Karpas-422 (cell line): ENCODE measurements at places on chromosomes 3 and 15.
A peak's percentile ranks its signal among the peaks of the same experiment; 100 is the strongest.

- no peak overlapping the region for H3K4me3 ChIP-seq
- H3K4me1 ChIP-seq, result no peaks in the 10 kb centered on the region
- no peak overlapping the region for H3K27ac ChIP-seq
- no peaks in the 10 kb centered on the region for H3K36me3 ChIP-seq
These were observed 442.4 kb upstream of the GRM7 start for GRCh38 chr3:6418485-6418884.

DNA sequence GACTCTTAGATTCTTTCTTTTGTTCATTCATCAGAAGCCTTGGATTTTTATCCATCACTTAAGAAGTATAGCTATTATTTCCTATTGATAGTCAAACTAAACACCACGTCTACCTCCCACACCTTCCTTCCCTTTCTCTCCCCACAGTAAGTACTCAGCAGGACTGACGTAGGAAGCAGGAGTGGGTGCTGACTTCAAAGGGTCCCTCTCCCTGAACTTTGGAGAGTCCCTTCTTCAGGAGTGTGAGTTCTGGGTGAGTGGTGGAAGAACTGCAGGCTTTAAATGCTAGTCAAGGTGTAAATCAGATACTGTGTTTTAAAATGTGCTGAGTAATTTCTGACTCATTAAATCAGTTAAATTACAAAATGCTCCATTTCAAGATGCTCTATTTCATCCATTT lies 126.5 kb upstream of the BFSP2 start:
- no peak overlapping the region for H3K4me3 ChIP-seq
- no peaks in the 10 kb centered on the region for H3K36me3 ChIP-seq
- H3K4me1 ChIP-seq, result peaks cover 8% of the 10 kb centered on the region
- no peaks in the 10 kb centered on the region for H3K27me3 ChIP-seq
- H3K27ac ChIP-seq, result no peak overlapping the region

- H3K4me3 ChIP-seq, result no peak overlapping the region
- H3K4me1 ChIP-seq, result no peaks in the 10 kb centered on the region
- H3K27ac ChIP-seq, result no peak overlapping the region
- H3K36me3 ChIP-seq, result peaks cover 8% of the 10 kb centered on the region; the same call in 1 of the 2 replicates
- no peak for DNase-seq
- H3K27me3 ChIP-seq, result no peaks in the 10 kb centered on the region
These were observed 12.6 kb downstream of the KPNA1 start for GRCh38 chr3:122502139-122502538.

DNA sequence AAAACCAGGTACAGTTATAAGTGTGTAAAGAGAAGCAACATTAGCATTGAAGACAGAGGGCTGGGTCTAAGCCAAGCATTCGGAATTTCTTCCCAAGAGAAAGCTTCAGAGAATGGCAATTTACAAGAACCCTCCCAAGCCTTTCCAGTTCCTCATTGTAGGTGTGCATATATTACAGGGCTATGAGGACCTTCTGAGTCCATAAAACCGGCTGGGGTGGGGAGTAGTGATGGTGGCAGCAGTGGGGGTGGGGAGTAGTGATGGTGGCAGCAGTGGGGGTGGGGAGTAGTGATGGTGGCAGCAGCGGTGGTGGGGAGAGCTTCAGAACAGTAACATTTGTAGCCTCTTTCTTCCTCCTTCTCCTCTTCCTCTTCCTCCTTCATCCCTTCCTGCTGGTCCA lies 368.7 kb upstream of the UMPS start:
- H3K36me3 ChIP-seq, result no peaks in the 10 kb centered on the region
- no peaks in the 10 kb centered on the region for H3K4me1 ChIP-seq
- no peak overlapping the region for H3K27ac ChIP-seq
- DNase-seq, result no peak

DNA sequence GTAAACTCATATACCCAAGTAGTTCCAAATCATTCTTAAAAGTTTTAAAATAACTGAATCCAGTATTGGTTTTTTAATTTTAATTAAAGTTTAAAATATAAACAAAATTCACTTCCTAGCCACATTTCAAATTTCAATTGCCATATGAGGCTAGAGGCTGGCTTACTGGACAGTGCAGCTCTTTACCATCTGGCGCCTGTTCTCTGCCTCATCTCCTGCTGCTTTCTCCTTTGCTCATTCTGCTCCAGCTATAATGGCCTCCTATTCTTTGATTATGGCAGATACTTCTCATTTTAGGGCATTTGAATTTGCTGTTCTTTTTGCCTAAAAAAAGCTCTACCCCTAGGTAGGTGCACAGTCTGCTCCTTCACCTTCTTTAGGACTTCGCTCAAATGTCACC lies 19.1 kb downstream of the ARMC8 start:
- no peak for DNase-seq
- no peak overlapping the region for H3K4me3 ChIP-seq
- no peaks in the 10 kb centered on the region for H3K27me3 ChIP-seq
- H3K4me1 ChIP-seq, result 0 out of 2 replicates have a peak, but pooled peaks cover 3% of the 10 kb centered on the region
- no peak overlapping the region for H3K27ac ChIP-seq

DNA sequence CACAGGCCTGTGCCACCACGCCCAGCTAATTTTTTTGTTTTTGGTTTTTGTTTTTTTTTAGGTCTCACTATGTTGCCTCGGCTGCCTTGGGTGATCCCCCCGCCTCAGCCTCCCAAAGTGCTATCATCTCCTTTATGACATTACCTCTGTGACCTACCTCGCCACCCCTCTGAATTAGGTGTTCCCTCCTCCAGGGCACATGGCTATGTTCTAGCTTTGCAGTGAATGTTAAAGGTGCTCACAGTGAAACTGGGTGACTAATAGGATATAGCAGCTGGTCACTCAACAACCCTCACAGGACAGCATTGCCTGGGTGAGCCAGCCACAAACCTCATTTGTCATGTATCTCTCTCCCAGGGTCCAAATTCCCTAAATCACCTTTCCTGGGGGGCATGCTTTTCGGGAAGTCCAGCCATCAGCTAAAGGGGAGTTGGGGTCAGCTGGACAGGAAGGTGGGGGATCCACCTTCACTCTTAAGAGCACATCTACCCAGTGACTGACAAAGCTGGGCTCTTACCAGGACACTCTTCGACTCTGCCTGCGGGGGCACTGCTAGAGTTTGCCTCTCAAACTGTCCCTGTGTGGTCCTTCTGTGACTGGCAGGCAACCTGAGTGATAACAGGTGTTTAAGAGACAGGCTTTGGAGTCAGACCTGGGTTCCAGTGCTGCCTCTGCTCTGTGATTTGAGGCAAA lies 1.6 kb upstream of the TTLL3 start:
- no peak overlapping the region for H3K4me3 ChIP-seq
- H3K27ac ChIP-seq, result peak overlapping the region; percentile 69
- H3K36me3 ChIP-seq, result peaks cover 35% of the 10 kb centered on the region; the same call in 1 of the 2 replicates
- peaks cover 16% of the 10 kb centered on the region for H3K4me1 ChIP-seq
- DNase-seq, result peak; percentile 78

DNA sequence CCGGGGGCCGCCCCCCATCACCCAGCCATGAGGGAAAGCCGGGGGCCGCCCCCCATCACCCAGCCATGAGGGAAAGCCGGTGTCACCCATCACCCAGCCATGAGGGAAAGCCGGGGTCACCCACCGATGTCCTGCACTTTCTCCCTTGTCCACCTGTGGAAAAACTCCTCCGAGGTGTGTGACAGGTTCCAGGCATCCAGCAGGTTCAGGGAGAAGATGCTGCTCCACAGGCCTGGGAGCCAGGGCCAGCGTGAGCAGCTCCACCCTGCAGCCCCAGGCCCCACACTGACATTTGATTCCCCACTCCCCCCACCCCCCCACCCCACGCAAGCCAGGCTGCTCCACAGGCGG lies 15.5 kb upstream of the EHD4 start:
- no peaks in the 10 kb centered on the region for H3K4me1 ChIP-seq
- H3K27ac ChIP-seq, result no peak overlapping the region
- no peaks in the 10 kb centered on the region for H3K36me3 ChIP-seq
- no peak overlapping the region for H3K4me3 ChIP-seq

GRCh38 chr3:86653661-86654205 lies 337.2 kb downstream of the VGLL3 start:
- H3K36me3 ChIP-seq, result no peaks in the 10 kb centered on the region
- no peaks in the 10 kb centered on the region for H3K4me1 ChIP-seq
- no peaks in the 10 kb centered on the region for H3K27me3 ChIP-seq
